CD4-positive, alpha-beta T cell treated with Interleukin-17A for 1 hour (primary cell): ENCODE measurements at places on chromosomes 2 and 18.

GRCh38 chr2:74646834-74647482, 1.2 kb downstream of the M1AP start:
- DNase-seq: no peak

- no peak for DNase-seq
Measured at GRCh38 chr18:23805898-23806297, 116.6 kb downstream of the LAMA3 start.

GRCh38 chr2:218780046-218780445, 1.9 kb upstream of the CYP27A1 start:
- no peak for DNase-seq

DNA sequence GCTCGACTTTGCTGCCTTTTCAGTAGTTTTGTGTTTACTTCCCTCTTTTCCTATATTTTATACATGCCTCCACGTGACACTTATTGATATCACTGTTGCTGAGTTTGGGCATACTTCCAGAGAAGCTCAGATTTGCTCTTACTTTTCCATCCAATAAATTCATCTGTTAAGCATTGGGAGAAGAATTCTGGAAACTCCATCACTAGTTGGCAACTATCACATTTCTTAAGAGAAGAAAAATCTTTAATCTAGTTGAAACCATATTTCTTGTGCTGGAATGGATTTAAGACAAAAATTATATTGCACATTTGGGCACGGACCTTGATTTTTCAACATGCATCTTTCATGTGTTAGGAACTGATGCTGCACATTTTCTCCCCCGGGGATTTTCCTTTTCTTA, 52.6 kb upstream of the CPO start:
- no peak for DNase-seq

DNA sequence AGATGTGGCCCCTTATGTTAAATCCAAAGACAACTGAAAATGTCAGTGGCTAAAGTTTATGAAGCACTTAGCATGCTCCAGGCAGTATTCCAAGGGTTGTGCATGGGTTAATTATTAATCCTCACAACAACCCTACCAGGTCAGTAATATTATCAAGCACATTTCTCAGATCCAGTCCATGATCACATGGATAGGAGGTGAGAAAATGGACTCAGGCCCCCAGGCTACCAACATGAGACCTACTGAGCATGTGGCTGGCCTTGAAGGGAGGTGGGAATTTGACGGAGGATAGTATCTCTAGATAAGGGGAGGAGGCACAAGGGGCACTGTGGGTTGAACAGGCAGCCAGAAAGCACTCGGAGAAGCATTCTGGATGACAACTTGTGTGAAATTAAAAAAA, 412.0 kb downstream of the MEIS1 start:
- DNase-seq: no peak

DNA sequence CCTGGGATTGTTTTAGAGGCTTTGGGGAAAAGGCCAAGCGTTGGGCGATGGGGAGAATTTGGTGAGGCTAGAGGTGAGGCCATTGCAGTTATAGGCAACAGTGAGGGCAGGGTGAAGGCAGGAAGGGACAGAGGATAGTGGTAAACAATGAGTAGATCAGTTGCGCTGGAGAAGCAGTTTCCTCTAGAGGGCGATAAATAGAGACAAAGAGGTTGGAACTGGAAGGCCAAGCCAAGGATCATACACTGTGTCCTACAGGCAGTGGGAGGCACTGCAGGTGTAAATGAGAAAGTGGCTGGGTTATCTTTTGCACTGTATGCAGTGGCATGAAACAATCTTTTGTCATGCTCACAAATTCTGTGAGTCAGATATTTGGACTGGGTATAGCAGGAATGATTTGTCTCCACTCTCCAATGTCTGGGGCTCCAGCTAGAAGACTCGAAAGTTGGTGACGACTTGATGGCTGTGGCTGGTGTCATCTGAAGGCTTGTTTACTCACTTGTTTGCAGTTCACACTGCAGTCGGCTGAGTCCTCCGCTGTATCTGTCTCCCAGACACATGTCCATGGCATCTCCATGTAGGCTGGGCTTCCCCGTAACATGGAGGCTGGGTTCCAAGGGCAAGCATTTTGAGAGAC, 82.1 kb downstream of the TNP1 start:
- peak; percentile 13 for DNase-seq

DNA sequence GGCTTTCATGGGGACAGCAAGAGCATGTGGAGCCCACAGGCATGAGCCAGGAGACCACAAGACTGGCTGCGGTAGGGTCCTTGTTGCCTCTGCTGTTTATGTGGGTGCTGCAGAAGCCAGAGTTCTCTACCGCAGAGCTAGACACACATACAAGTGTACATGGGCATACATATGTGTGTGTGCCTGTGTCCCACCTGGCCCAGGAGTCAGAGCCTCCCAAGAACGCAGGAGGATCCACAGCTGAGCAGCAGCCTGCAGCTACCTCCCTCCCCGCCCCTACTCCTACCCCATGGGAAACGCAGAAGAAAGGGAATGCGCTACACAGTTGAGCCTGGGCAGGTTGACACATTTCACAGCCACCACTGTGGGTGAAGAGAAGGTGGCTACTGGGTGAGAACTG, 438.1 kb upstream of the SMIM21 start:
- DNase-seq: no peak

GRCh38 chr2:219112651-219113338, 47.8 kb downstream of the NHEJ1 start:
- no peak for DNase-seq

- no peak for DNase-seq
Measured at GRCh38 chr2:153077311-153077710, 358.9 kb downstream of the ARL6IP6 start.

GRCh38 chr2:220143336-220143735, 515.9 kb downstream of the SLC4A3 start:
- DNase-seq: no peak

- peak; percentile 77 for DNase-seq
Measured at GRCh38 chr2:135913727-135914365, 37.6 kb upstream of the MCM6 start.

DNA sequence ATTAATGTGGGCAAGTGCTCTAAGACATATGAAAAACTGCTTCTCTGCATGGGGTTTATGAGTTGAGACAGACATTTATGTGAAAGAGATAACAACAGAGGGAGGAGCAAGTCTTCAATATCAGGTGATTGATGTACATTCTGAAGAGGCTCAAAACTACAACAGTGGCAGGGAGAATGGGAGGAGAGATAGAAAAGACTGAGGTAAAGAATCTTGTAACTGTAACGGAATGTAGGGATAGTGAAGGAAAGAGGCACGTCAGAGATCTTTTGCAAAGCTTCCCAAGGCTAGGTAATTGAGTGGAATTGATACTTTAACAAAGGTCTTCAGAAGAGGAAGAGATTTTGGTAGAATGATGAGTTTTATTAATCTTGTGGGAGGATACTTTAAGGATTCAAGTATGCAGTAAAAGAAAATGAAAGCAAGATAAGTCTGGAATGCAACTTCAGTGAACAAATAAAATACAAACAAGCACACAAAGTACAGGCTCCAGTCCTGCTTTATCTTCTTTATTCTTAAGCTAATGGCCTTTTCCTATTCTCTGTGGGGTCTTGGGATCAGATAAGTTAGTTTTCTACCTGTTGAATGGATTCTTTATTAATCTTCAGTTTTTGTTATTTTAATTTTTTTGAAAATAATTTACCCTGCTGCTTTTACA, 15.0 kb downstream of the SMAD4 start:
- no peak for DNase-seq

- peak; percentile 45 for DNase-seq
Measured at GRCh38 chr2:105809097-105809473, 64.4 kb downstream of the NCK2 start.

DNA sequence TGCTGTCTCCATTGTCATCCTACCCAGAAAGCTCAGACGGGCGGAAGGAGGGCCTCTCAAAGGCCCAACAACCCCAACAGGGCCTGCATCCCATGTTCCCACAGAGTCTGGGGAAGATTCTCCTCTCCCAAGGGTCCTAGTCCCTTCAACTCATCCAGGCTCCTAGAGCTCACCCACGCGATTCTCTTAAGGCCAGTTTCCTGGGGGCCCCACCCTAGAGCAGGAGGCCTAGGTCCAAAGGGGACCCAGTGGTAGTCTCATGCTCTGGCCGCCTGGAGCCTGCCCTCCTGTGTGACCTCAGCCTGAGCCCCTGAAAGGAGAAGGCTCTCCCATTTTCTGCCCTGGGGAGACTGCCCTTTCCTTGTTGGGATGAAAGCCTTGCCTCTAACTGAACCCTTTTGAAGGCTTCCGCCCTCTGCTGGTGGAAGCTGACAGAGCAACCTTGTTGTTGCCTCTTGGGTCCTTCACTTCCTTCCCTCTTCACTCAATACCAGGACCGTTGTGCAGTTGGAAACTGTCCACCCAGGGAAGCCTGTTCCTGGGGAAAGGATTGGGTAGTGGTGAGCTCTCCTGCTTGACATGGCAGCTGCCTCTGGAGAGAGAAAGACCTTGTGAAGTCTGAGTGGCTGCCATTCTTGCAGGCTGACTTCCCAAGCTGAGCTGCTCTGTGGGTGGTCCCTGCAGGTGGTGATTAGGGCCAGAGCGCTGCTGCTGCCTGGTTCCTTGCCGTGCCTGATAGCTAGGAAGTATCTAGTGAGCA, 86.0 kb upstream of the ALPP start:
- DNase-seq: peak; percentile 46

- DNase-seq: no peak
Measured at GRCh38 chr2:160968183-160968582, 192.0 kb upstream of the TANK start.

- DNase-seq: no peak
Measured at GRCh38 chr2:52501715-52502475, 1265.7 kb upstream of the CHAC2 start.

- DNase-seq: peak; percentile 73
Measured at GRCh38 chr18:3248658-3249359, 1.2 kb downstream of the MYL12A start.

- DNase-seq: no peak
Measured at GRCh38 chr2:201973305-201973928, 60.2 kb upstream of the FZD7 start.

GRCh38 chr2:62423883-62424458, 82.0 kb downstream of the TMEM17 start:
- DNase-seq: no peak

DNA sequence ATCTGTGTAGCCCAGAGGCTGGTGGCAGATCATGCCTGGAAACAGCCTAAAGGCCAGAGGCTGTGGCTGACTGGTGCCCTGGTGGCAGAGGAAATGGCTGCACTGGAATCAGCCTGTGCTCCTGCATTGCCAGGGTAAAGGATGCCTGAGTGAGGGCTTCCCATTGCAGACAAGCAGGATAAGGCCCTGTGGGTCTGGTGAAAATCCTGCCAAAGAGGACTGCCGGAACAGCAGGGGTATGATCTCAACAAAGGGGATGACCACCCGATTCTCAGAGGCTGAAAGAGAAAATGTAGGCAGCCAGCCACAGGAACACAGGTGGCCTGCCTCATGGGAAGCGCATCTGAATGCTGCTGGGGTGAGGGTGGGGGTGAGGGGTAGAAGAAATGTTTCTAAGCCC, 48.2 kb downstream of the FBXO48 start:
- DNase-seq: no peak

- no peak for DNase-seq
Measured at GRCh38 chr2:27992787-27993401, 102.4 kb downstream of the BABAM2 start.

GRCh38 chr2:174863183-174863582, 98.9 kb upstream of the CHRNA1 start:
- no peak for DNase-seq

GRCh38 chr2:85133751-85134254, 611 bp downstream of the TCF7L1 start:
- no peak for DNase-seq

DNA sequence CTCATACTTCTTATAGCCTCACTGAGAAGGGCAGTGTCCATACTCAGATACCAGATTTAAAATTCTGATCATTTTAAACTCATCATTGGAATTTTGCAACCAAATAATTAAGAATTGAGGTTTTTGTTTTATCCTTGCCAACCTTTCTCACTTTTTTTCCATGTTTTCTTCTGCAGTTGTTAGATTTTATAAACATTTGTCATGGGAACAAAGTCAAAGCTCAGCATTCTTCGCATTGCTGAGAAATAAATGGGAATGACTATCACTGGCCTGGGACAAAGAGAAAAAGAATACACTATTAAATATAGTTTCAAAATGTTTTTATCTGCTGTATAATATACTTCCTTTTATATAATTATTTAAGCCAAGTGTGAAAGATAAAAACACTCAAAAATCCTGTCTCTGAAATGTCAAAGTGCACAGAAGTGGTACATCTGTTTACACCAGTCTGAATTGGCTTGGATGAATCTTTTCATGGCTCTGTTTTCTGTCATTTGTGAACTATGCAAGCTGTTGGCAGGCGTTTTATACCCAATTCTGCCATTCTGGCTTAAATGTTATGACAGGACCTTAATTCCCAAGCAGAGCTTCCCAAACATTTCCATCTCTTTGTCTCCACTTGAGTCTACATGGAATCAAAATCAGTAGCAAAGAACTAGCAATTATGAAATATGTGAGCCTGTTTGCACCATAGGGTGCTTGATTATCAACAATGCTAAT, 249.3 kb upstream of the SYT4 start:
- DNase-seq: no peak

DNA sequence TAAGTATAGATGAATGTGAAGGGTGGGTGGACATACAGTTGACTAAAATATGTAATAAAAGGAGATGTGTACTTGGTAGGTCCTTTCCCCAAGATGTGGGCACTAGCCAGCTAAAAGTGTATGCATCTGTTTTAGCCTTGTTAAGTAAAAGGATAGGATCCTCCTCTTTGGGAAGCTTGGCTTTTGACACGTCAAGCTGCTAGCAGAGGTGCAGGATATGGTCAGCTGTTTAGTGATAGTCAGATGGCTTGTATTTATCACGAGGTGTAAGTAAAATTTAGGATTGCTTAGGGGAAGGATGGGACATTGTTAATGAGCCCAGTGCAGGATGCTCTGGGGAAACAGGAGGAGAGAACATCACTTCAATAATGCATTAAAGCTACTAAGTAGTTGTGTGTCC, 1.5 kb downstream of the MFSD6 start:
- DNase-seq: no peak

DNA sequence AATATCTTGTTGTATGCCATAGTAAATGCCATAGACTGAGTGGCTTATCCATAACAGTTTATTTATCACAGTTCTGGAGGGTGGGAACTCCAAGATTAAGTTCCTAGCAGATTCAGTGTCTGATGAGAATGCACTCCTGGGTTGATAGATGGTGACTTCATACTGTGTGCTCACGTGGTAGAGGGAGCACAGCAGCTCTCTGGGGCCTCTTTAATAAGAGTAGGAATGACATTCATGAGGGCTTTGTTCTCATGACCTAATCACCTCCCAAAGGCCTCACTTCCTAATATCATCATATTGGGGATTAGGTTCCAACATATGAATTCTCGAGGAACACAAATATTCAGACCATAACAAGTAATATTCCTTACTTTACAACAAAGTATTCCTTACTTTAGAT, 98.1 kb upstream of the SH3BP4 start:
- no peak for DNase-seq

DNA sequence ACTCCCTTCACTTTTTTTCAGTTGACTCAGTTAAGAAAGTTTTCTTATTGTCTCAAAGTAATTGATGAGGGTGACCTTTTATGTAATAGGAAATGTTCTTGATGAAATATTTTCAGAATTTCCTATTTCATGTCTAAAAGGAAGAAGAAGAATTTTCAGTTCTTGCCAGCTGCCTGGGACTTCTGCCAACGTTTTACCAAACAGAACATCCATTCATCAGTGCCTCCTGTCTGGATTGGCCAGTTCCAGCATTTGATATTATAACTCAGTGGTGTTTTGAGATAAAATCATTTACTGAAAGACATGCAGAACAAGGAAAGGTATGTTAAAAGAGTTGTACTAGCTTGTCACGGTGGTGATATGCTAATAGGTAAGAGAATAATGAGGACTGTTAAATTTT, 104.7 kb upstream of the MYO3B start:
- DNase-seq: no peak

GRCh38 chr18:3706279-3707097, 256.5 kb downstream of the TGIF1 start:
- DNase-seq: no peak
